ENCODE measurements at places on chromosomes 5 and 9.

DNA sequence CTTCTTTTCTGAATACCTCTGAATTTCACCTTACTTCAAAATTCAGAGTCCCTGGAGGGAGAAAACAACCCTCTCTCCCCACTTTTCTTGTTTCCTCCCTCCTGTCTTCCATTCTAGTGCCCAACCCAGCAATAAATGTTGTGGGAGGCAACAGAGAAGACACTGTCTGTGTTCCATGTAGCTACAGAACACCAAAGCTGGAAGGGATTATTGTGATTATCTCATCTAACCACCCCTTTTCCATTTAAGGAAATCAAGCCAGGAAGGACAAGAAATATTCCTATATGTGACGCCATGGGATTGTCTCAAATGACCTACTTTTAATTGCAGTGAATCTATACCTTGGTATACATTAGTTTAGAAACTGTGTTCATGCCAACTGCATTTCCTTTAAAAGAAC, 476.6 kb upstream of the TNC start:
- no peak for DNase-seq

GRCh38 chr5:152547202-152547601, 142.1 kb upstream of the NMUR2 start:
- DNase-seq = no peak

GRCh38 chr9:13939701-13940490, 374.0 kb downstream of the NFIB start:
- no peak for DNase-seq

DNA sequence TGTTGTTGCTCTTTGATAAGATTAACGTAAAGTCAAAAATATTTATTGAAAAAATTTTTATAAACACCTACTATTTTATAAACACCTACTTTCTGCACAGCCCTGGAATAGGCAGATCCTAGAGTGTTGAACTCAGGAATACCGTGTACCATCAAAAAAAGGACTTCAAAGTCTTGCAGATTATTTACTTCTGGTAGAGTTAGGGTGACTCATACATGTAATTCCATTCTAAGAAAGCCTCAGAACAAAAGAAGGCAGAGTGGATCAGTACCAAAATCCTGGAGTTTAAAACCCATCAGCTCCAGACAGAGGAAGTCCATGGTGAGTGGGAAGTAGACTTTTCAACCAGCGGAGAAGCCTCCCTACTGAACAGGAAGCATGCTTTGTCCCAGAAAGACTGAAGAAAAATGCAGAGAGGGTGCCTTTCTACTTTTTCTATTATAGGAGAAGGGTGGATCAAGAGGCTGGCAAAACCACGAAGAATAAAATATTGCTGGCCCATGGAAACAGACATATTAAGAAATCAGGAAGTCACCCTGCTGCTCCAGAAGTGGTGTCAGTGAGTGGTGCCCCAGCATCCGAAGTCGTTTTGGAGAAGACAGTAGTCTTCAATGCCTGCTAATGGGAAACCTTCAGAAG, 45.1 kb upstream of the DAB2 start:
- no peak for DNase-seq

- no peak for DNase-seq
These were observed 1336.1 kb upstream of the CDH9 start for GRCh38 chr5:28374492-28374967.

DNA sequence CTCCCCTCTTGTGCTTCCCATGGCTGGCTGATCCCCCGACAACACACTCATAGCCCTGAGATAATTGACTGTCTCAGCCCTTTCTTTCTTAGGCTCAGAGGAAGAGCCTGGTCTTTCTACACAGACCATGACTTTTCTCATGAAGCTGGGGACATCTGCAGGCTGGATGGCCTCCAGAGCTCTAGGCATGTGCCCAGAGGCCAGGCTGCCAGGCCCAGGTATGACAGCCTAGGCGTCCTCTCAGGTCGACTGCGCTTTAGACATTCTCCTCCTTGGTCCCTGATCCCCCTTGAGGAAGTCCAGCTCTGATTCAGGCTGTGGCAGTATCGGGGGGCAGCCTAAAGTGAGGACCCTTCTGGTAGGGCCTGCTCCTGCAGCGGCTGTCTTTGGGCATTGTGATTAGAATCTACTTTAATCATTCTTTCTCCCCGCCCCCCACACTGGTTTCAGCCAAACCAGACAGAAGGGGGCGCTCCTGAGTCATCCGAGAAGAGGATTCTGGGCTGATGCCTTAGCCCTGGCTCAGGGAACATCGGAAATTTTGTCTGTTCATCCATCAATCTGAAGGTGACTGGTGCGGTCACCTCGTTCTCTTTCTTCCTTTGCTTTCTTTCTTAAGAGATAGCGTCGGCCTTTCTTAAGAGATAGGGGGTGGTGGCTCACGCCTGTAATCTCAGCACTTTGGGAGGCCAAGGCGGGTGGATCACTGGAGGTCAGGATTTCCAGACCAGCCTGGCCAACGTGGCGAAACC, 66.5 kb upstream of the HSPA9 start:
- peak; percentile 85 for DNase-seq

DNA sequence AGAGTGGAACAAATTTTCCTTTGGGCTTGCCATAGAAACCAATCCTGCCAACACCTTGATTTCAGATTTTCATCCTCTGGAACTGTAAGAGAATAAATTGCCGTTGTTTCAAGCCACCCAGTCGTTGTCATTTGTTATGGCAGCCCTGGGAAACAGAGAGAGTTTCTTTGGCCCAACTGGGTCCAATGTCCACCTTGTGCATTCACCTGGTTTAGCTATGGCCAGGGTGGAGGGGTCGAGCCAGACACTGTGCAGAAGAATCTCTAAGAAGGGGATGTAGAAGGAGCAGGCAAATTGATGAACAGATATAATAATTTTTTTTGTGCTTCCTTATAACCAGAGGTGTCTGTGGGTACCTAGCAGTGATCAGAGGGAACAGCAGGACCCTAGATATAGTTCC, 9.8 kb downstream of the KIF4B start:
- no peak for DNase-seq

DNA sequence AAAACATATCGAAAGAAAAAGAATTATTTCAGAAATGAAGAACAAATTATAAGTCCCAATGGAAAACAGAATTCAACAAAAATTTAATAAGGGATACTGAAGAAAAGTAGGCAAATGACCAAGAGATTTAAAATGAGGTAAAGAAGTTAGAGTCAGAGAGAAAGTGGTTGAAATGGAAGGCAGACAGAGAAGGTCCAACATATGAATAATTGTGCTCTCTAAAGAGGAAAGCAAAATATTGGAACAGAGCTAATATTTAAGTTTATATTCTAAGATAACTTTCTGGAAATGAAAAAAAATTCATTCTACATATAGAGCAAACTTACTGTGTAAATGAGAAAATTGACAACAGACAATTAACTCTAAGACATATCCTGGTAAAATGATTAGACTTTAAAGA, 94.1 kb downstream of the PTCH1 start:
- DNase-seq = no peak

All from H7 (cell line).